ENCODE measurements at places on chromosomes 6 and 20.

DNA sequence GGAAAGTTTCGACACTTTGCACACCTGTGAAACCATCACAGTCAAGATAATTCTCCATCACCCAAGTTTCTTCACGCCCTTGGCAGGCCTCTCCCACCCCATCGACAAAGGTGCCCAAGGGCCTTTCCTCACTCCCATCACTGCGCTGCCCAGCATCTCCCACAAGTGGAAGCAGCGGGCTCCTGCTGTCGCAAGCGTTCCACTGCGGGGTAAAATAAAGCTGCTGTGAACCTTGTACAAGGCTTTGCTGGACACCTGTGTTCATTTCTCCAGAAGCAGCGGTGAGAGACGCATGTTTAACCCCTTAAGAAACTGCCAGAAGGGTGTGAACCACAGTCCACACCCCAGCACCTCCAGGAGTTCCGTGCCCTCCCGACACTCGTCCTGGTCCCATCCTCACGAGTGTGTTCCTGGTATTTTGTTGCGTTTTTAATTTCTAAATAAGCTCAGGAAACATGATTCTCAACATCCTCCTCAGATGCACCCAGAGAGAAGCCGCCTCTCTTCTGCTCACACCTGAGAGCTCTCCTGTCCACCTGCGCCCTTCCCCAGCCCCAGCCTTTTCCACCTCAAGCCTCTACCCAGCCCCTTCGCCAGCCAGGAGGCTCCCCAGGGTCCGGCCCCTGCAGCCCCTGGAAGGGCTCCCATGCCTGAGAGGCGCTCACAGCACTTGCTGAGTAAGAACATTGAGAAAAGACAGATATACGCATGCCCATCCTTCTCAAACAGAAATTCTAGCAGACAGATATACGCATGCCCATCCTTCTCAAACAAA, 97.5 kb downstream of the TAF4 start:
- no peak for DNase-seq

DNA sequence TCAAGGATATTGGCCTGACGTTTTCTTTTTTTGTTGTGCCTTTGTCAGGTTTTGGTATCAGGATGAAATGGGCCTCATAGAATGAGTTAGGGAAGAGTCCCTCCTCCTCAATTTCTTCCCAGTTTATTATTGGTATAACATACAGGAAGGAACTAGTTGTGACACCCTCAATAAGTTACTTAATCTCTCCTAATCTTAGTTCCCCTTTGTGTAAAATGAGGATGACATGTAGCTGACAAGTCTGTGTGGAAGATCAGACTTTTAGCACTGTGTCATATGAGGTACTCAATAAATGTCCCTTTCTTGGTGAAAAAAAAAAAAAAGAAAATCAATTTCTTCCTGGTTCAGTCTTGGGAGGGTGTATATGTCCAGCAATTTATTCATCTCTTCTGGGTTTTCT, 155.8 kb downstream of the PDE7B start:
- no peak for DNase-seq

GRCh38 chr20:62059401-62059800, 6.3 kb downstream of the TAF4 start:
- no peak for DNase-seq

GRCh38 chr20:16350465-16350864, 222.8 kb downstream of the KIF16B start:
- DNase-seq, result no peak

All from retina (tissue), 1 donor.